Retinal pigment epithelial cell (primary cell): ENCODE measurements at places on chromosomes 12 and 14.

DNA sequence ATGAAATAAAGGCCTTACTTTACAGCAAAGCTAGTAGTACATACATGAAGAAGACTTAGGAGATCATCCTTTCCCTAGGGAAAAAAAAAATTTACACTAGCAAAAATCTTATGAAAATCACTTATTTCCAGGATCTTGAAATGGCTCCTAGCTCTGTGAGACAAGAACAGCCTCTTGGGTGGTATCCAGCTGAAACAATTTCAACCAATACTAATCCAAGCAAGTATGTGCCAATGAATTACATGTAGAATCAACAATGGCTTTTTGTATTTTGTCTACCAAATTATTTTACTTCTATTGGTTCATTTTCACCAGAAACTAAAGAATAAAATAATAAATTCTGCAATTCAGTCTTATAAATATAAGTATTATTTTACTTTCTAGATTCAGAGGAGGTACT is 2.7 kb upstream of the SLCO1A2 start:
- DNase-seq, result no peak

DNA sequence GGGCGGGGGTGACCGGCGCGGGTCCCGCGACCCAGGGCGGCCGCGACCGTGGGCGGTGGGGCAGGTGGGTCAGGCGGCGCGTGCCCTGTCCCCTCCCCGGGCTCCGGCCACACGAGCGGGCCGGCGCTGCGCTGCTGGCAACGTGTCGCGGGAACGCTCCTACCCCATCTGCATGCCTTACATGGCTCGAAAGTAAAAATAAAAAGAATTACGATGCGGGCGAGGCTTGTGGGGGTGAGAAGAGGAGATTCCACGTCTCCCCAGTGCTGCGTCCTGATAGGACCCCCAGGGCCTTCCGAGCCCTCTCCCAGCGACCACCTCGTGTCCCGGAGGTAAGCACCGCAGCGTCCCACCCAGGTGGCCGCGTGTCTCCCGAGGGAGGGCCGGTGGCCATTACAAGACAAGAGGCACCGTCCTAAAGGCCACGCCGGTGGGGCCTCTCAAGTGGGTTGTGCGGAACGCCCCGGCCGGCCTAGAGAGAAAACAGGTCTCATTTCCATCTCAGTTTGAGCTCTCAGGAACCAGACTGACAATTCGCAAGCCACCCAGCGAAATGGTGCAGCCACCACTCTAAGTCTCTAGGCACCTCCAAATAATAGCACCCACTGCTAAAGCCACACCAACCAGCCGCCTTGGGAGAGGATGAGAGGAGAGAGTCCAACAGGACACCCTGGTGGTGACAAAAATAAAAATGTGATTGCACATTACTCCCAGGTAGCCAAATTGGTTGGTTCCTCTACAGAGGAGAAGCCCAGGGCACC is 612 bp upstream of the FOXN3 start:
- no peak for DNase-seq

DNA sequence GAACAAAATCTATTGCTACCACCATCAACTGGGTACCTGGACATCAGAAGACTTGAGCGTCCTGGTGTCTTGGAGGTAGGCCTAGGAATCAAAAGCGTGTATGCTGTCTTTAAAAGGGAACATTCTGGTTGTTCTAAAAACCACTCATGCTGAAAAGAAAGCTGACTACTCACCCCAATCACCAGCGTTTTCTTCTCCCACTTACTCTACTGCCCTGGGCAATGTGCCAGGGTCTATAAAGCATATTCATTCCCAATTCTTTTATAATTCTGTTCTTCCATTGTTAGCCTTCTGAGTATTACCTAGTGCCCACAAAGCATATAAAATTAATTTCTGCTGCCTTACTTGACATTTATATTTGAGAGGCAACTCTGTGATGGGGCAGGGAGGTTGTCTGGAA is 133.4 kb downstream of the KCNA5 start:
- DNase-seq, result no peak

DNA sequence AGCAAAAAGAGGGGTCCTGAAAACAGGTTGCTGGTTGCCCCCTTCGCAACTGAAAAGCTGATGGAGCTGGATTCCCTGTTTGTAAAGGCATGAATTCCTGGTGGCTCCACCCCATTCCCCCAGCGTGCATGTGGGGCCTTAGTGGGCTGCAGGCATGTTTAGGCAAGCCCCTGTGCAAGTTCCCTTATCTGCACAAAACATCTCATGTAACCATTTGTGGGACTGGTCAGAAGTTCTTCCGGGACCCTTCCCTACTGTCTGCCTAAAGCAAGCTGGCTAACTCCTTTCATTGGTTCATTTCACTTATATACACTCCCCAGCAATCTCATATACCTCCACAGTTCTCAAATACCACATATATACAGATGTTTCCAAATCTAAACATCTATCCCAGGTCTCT is 24.0 kb upstream of the HIGD1C start:
- DNase-seq, result no peak

GRCh38 chr14:69303086-69303485 is 43.1 kb downstream of the GALNT16 start:
- DNase-seq, result no peak

DNA sequence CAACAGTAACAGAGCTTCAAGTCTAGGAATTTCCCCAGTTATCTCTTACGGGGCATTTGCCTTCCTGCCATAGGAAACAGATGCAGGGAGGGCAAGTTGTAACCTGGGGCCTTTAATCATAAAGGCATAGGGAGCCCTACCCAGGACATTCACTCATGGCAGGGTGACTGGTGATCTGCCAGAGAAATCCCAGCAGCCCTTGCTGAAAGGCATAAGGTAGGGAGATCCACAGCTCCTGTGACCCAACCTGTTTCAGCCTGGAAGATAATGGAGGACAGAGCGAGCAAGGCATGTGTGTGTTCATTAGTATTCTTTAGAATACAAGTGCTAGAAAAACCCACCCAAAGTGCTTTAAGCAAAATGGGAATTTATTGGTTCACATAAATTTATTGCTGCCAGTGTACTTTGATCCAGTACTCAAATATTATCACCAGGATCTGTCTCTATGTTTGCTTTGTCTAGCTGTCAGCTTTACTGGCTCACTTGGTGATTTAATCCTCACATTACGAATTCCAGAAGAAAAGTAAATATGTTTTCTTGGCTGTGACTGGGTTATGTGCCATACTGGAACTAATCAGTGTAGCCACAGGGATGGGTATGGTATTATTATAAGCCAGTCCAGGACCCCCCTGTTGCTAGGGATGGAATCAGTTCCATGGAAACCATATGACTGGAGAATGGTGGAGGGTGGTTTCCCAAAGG is 21.1 kb upstream of the AKAP6 start:
- DNase-seq, result peak; percentile 88

- DNase-seq, result no peak
Measured at GRCh38 chr12:107296681-107297089, 203.3 kb upstream of the CRY1 start.

- no peak for DNase-seq
Measured at GRCh38 chr12:109847142-109847735, 14.0 kb upstream of the TRPV4 start.

- peak; percentile 37 for DNase-seq
Measured at GRCh38 chr12:3200032-3200617, 122.9 kb downstream of the TSPAN9 start.

DNA sequence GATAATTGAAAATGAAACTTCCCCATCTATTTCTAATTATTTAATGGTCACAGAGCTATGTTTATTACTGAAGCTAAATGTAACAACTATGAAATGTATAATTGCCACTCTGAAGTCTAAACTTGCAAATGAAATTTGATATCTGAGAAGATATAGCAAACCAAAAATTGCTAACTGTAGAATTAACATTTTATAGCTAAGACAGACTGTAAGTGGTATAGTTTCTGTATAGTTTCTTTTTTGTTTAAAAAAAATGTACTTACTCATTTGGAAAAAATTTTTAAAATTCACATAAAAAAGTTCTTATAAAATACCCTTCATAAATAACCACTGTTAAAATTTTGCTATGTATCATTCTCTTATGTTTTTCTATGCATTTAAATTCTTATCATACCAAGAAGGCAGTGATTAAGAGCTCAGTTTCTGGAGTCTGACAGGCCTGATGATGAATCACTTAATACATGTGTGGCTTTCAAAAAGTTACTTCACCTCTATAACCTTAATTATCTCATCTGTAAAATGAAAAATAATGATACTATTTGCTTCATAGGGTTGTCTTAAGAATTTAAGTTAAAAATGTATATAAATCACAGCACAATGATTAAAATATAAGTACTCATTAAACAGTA is 214.7 kb upstream of the GARIN2 start:
- peak; percentile 51 for DNase-seq

DNA sequence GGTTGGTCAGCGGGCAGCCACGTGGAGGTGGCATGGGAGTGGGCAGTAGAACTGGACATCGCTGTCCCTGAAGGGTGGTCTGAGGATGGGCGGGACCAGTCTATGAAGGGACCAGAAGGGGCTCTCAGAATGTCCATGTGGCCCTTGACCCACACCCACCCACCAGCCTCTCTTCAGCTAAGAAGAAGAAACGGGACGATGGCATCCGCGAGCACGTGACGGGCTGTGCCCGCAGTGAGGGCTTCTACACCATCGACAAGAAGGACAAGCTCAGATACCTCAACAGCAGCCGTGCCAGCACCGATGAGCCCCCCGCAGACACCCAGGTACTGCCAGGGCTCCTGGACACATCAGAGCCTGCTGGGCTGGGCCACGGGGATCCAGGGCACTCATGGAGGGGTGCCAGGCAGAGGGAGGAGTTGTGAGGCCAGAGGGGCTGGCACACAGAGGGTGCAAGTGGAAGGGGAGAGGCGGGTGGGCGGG is 21.3 kb downstream of the SETD1B start:
- DNase-seq, result no peak

DNA sequence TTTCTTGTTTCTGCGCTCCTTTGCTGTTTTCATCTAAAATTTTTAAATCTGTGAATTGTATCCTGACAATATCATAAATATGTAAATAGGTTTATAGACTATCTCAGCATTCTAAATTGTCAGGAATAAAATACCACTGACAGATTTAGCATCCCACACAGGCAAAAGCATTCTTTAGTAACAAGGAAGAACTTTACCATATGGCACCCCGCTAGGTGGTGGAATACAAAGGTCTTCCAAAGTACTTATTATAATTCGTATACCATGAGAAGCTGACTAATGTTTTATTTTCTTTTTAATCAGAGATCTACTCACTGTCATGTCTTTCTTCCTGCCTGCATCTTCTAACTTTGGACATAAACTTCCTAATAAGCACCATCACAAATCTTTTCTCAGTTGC is 328.8 kb upstream of the NOVA1 start:
- DNase-seq, result no peak

GRCh38 chr12:12810553-12811021 is 2.6 kb upstream of the DDX47 start:
- no peak for DNase-seq

DNA sequence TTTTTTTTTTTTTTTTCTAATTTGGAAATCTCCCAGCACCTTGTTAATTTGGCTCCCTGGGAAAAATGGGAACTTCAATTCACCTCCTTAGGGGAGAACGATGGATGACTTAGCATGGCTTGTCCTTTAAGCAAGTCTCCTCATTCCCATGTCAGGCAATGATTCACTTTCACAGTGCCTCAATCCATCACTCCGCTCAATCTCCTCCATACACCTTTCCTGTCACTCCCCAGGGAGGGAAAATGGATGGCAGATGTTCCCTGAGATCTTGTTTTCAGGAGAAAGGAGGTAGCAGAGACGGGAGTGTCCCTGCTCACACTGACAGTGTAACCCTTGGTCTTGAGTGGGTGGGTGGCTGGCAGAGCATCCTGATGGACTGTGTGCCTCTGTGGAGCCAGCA is 51.0 kb downstream of the SLC8A3 start:
- no peak for DNase-seq

- no peak for DNase-seq
Measured at GRCh38 chr14:88950069-88950468, 125.6 kb downstream of the TTC8 start.

- DNase-seq, result peak; percentile 64
Measured at GRCh38 chr12:75750716-75751306, 239.4 kb upstream of the KRR1 start.
